Stimulated activated CD4-positive, alpha-beta T cell treated with anti-CD3 and anti-CD28 coated beads, Interleukin-2, amount 100 ng/mL, for 24 hours (primary cell): ENCODE measurements at places on chromosomes 16 and 17.
A peak's percentile ranks its signal among the peaks of the same experiment; 100 is the strongest.

GRCh38 chr16:20303012-20303411 is 24.3 kb downstream of the GP2 start:
- no peak for DNase-seq

- no peak for DNase-seq
Measured at GRCh38 chr17:43216762-43217613, 5.3 kb downstream of the TMEM106A start.

DNA sequence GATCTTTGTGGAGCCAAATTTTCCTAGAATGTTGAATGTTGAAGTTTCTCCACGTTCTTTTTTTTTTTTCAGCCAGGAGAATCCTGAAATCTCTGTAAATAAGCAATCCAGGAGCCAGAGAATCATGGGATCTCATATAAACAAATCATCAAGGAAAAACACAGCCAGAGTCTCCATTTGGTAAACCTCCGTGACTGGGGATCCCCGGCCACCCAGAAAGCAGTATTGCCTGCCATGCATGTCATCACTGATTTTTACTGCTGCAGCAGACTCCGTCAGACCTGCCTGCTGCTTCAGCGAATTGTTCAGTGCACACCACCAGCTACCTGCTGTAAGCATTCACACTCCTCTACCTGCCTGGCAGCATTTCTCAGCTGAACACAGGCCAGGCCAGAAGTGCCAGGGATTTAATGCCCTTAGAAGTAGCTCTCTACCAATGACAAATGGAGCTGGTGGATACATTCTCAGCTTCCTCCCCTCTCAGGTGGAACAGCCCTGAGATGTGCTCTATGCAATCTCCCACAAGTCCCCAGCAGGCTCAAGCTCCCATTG is 158.6 kb downstream of the CYLD start:
- no peak for DNase-seq

DNA sequence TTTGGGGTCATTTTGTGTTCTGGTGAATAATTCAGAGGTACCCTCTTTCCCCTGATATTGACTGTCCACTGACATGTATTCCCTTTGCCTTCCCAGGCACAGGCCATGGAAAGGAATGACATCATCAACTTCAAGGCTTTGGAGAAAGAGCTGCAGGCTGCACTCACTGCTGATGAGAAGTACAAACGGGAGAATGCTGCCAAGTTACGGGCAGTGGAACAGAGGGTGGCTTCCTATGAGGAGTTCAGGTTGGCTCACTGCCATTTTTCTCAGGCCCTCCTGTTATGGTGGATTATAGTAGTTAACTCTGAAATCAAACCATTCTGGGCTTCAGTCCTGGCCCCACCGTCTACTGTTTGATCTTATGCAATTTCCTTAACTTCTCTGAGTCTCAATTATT is 1.6 kb upstream of the EFTUD2 start:
- no peak for DNase-seq

DNA sequence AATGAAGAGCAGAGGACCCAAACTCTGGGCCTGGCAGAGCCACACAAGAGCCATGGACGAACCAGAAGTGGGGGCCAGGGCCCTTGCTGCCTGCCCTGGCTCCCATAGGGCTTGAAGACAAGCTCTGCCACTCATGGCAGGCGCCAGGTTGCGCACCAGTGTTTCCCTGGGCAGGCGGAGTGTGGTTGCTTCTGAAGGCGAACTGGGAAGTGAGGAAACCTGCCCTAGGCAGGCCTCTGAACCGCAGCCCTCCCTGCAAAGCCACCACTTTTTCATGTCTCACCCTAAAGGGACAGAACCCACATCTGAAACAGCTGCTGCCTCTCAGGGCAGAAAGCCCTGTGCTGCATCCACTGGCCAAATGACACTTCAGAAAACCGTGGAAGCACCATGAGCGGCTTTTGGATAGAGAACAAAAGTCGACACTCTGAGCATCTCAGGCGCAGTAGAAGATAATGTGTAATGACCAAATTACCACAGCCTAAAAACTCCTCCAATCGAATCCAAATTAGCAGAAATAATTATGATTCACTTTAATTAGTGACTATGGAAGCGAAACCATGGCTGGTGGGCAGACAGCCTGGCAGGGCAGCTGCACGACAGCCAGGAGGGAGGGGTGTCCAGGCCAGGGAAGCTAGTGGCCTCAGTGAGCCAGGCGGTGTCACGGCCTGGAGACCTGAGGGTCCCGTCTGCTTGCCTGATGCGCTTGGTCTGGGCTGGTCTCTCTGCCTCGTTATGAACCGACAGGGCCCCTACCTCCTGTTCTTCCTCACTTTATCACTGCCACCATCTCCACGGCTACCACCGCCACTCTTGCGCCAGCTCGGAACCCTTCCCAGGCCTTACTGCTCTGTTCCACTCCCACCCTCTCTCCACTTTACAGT is 59.1 kb downstream of the PRMT7 start:
- peak; percentile 57 for DNase-seq

GRCh38 chr17:63162406-63163157 is 196.5 kb downstream of the TANC2 start:
- no peak for DNase-seq

- no peak for DNase-seq
Measured at GRCh38 chr17:49976163-49976827, 7.3 kb downstream of the DLX4 start.

DNA sequence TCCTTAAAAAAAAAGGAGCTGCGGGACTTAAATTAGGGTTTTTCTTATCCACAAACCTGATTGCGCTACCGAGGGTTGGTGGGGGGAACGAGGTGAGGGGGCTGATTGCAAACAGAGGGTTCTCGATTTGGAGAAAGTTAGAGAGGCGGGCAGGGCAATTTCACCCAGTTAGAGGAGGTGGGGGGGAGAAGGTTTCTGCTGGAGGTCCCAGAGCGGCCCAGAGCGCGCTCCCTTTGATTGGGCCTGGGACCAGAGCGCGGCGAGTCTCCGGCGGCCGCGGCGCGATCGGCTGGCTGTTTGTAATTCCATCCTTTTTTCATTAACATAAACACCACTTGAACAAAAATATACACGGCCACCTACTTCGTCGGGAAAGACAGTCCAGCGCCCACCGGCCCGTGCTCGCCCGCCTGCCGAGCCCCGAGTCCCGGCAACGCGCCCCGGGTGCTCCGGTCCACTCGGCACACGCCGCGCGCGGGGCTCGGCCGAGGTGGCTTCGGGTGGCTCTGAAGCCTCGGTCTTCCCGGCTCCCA is 13.3 kb upstream of the FOXF1 start:
- DNase-seq, result no peak

DNA sequence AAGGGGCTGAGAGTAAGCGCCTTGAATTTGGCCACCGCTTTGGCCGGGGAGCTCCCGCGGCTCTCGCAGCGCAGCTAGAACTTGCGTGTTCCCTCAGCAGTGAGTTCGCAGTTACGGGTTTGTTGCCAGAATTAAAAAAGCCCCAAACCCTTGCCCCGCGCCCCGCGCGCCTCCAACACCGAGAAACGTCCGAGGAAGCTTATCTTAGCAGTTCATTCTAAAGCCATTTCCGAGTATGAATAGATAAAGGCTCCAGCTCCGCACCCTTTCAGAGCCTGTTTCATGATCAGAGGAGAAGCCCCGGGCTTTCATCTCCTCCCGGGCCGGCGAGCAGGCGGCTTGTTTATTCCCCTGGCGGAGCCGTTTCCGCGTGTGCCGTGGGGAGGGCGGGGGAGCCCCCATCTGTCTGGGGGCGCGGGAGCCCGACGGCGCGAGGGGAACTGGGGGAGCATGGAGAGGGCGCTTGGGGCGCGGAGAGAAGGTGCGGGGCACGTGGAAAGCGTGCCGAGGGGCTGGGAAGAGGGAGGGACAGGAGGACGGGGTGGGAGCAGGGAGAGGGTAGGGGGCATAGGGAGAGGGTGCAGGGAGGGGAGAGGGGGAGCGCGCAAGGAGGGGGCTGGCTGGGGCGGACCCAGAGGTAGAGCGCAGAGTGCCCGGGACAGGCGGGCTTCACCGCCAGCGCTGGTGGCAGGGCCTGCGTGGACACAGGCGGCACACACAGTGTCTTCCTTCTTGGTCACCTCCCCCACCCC is 9.9 kb downstream of the TBX4 start:
- DNase-seq, result no peak

DNA sequence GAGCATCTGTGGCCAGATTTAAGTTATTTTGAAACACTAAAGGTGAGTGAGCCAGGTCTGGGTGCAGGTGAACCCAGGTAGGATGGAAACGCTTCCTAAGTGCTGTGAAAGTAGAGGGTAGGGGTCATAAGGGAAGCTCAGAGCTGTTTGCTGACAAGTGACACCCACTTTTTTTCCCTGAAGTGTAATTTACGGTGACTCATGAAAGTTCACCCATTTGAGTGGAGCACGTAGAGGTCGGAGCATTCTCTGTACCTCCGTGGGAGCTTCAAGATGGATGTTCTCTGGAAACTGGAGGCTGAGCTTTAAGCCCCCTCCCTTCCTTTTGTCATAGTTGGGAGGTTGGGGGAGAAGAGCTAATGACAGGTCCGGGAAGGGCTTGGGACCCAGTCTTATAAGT is 44.3 kb downstream of the MPRIP start:
- no peak for DNase-seq

- no peak for DNase-seq
Measured at GRCh38 chr16:85606904-85607303, 6.2 kb upstream of the GSE1 start.

GRCh38 chr16:14456793-14457481 is 173.1 kb downstream of the PARN start:
- no peak for DNase-seq

DNA sequence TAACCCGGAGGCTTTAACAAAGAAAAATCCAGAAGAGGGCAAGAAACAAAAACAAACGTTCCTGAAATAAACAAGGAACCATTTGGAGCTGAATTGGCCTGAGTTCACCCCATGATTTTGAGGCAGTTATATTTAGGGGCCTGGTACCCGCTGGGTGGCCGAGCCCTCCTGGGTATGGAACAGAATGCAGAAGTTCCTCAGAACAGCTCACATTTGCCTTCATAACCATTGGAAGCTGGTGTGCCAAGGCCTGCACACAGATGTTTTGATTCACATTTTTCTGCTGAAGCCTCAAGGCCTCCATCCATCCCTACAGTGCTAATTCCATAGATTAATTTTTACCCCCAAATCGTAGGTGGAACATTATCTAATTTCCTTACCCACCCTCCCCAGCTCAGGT is 3.3 kb upstream of the ZFHX3 start:
- DNase-seq, result no peak

GRCh38 chr16:78562650-78563049 is 463.2 kb downstream of the WWOX start:
- no peak for DNase-seq

GRCh38 chr17:75335315-75335714 is 46.1 kb upstream of the SLC25A19 start:
- DNase-seq, result no peak

- DNase-seq, result no peak
Measured at GRCh38 chr17:82217120-82217529, 4.5 kb upstream of the CCDC57 start.

GRCh38 chr16:56212144-56212543 is 20.9 kb downstream of the GNAO1 start:
- DNase-seq, result no peak
